ENCODE measurements at places on chromosomes 13 and 19.
A peak's percentile ranks its signal among the peaks of the same experiment; 100 is the strongest.

DNA sequence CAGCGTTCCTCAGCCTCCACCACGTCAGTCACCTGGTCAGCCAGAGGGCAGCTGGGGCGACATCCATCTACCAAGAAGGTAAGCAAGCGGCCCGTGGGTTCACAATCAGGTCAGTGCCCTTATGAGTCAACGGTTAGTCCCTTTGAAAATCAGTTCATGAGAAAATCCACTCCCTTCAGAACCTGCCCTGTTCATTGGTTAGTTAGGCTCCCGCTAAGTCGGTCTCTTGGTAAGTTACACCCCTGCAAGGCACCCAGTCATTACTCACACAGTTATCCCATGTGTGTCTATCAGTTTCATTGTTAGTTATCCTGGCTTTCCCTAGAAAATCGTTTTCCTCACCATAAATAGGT lies 564 bp downstream of the SIGLECL1 start:
- DNase-seq = no peak

- DNase-seq = no peak
Observed at GRCh38 chr13:98890186-98890585, 87.7 kb downstream of the DOCK9 start.

- no peak for DNase-seq
Observed at GRCh38 chr19:30966486-30966885, 382.8 kb downstream of the TSHZ3 start.

DNA sequence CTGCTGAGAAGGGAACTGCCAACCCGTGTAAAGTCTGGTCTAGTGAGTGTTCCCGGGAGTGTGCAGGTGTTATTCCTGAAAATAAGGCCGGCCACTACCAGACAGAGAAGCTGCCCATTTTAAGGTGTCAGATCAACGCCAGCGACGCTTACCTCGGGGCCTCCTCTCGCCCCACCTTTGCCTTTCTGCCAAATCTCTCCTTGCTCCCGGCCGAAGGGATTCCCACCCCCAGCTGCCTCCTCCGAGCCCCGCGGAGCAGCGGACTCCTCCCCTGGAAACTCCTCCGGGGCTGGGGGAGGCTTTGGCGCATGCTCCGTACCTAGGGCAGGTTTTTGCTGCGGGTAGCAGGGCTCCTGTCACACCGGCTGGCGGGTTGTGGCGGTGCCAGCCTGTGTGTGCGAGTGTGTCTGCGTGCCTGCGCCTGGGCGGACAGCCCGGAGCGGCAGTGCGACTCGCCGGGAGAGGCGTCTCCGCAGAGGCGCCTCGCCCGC lies at the start of gene HS6ST3:
HS6ST3 (plus strand) TSS at position 359 of the 491 bp plus-strand sequence.
- DNase-seq = no peak

DNA sequence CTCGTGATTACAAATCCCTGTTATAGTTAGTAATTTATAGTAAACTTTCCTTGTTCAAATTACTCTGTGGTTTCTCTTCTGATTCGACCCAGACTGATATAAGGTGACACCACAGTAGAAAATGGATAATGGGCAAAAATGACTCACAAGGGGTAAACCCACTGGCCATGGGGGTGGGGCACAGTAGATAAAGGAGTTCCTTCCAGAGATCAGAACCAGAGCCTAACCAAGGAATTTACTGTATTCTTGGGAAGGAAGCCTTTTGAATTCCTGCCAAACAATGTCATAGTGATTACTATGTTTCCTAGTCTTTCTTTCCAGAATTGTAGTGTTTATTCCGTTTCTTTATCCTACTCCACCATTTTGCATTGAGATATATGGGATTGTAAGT lies 21.9 kb downstream of the MIR17HG start:
- no peak for DNase-seq

DNA sequence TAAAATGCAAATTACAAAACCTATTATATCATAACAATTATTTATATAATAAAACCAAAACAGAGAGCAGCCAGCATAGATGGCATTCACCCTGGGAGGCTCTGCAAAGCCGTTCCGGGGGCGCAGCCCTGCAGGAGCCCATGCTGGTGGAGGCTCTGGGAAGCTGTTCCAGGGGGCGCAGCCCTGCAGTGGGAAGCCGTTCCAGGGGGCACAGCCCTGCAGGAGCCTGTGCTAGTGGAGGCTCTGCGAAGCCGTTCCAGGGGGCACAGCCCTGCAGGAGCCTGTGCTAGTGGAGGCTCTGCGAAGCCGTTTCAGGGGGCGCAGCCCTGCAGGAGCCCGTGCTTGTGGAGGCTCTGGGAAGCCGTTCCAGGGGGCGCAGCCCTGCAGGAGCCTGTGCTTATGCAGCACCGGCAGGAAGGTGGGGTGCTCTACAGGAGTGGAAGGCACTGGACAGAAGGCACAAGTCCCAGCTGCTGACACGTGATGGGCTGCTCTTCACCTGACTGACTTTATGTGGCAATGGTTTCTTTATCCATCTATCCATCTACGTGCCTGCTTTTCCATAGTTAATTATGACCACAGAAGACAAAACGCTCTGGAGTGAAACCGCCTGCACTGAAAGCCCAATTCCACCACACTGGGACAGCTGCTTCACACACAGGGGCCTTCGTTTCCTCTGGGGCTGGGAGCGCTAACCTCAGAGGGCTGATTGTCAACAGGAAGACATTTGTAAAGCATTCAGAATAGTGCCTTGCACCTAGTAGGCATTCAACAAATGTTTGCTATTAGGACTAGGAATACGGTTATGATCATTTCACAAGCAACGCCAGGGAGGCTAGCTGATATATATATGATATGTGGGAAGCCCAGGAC lies 23.7 kb downstream of the PCID2 start:
- no peak for DNase-seq

GRCh38 chr13:34634448-34634847 lies 307.6 kb upstream of the NBEA start:
- DNase-seq = no peak

GRCh38 chr19:41083516-41083915 lies 4.7 kb upstream of the CYP2A13 start:
- DNase-seq = no peak

DNA sequence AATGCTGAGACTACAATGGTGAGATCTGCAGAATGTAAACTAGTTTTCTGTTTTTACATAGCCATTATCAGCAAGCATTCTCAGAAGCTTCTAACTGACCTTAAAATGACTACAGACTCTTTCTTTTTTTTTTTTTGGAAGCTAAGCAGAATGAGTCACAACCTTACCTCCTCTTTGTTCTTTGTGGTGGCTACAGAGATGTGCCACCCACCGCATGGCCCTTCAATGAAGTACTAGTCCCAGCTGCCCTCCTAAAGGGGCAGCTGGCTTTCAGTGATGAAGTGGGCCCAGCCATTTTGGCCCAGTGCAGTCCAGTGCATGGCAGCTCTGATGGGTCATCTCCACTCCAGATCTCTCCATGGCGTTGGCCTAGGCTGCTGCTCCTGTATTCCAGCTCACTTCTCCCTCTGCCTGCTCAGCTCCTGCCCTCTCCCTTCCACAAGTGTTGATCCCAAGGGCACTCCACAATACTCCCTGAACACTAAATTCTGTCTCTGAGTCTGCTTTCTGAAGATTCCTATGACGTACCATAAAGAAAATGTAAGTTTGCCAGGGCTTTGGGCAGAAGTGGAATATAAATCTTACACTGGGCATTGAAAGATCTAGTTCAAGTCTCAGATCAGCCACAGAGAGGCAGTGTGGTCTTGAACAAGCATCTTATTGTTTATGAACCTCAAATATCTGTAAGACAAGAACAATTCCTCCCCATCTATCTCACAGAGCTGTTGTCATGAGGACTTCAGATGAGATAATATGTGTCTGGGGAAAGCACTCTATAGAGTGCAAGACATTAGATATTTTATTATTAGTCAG lies 85.6 kb downstream of the RXFP2 start:
- DNase-seq = no peak

DNA sequence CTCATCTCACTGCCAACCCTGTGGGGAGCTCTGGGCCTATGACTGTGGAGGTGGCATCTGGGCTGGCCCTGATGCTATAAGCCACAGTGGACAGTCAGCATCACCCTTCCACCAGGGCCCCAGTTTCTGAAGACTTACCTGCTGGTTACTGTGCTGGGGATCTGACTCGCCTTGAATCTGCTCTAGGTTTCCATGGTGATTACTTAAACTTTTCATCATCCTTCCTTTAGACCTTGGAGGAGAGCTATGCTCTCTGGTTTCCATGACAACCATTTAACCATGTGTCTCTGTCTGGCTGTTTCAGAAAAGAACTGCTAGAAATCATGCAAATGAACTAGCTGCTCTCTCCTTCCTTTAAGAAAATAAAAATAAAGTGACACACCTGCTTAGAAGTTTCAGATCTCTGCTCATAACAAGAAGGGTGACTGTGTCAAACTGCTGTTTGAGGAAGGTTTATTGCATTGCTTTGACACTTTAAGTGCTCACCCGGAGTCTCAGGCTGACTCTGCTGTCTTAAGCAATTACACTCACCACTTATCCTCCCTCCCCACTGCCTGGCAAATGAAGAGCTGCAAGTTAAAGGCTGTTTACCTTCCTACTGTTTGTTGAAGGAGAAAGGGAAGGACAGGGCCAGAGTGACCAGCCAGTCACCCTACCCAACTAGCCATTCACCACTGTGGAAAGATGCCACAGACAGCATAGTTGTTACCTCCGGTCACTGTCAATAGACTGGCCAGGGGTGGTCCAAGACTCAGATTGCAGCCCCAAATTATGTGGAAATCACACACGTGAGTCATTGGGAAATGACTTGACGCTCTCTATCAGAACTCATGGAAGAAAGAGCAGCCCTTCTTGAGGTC lies 87.6 kb downstream of the HSPH1 start:
- DNase-seq = peak; percentile 52

- DNase-seq = no peak
Observed at GRCh38 chr19:6472713-6473112, 8.6 kb downstream of the CRB3 start.

- DNase-seq = no peak
Observed at GRCh38 chr19:38665219-38665931, 17.9 kb downstream of the ACTN4 start.

DNA sequence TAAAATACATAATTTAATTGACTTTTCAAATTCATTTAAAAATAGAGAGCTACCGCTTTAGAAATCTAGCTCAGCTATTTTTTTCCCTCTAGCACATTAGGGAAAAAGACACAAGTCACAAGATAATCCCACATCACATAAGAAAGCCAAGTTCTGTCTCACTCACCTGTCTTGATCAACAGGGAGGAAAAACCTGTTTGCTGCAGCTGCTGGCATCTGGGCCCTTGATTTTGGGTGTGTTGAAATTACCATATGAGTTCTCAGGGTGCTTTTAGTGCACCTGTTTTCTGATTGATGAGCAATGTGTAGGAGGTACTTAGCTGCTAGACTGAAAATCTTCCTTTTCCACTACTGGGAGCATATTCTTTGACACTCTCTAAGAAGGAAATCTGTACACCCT lies 53.8 kb downstream of the ZDHHC20 start:
- no peak for DNase-seq

GRCh38 chr13:47036294-47037008 lies 139.6 kb upstream of the HTR2A start:
- peak; percentile 22 for DNase-seq

DNA sequence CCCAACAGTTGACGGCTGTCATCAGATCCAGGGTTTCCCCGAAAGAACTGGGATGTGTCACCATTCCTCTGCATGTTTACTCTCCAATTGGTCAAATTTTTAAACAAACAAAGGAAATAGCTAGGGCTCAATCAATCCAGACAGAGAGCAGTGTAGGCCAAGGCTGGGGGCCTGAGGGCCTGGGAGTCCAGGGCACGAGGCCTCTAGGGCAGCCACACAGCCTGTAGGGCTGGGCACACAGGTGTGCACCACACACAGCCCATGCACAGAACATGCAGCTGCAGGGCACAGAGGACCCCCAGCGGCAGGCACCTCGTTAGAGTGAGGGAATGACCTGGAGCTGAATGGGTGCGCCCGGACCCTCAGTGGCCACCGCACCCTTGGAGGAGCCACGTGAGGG lies 9.5 kb downstream of the MIER2 start:
- DNase-seq = no peak

GRCh38 chr19:56252699-56253422 lies 19.7 kb upstream of the EDDM13 start:
- DNase-seq = peak; percentile 23

DNA sequence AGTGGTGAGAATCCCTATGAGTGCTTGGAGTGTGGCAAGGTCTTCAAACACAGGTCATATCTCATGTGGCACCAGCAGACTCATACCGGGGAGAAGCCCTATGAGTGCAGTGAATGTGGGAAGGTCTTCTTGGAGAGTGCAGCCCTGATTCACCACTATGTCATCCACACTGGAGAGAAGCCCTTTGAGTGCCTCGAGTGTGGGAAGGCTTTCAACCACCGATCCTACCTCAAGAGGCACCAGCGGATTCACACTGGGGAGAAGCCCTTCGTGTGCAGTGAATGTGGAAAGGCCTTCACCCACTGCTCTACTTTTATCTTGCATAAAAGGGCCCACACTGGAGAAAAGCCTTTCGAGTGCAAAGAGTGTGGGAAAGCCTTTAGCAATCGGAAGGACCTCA lies 18.7 kb upstream of the AURKC start:
- no peak for DNase-seq

DNA sequence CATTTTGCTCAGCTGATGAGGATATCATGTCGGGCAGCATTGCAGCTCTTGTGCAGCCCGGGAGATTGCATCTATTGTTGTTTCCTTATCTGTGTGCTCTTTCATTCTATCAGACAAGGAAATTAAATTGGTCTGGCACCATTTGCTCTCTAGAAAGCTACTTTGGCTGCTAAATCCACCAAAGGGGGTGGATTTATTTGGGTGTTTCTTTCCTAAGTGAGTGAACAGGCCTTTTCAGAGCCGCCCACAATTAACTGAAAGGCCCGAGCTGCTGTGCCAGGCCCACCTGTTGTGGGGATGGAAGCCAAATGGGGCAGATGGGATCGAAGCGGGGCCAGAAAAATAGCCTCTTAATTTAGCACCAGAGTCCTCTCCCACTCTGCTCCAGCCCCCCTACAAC lies 99.4 kb downstream of the DNAJC15 start:
- DNase-seq = no peak

DNA sequence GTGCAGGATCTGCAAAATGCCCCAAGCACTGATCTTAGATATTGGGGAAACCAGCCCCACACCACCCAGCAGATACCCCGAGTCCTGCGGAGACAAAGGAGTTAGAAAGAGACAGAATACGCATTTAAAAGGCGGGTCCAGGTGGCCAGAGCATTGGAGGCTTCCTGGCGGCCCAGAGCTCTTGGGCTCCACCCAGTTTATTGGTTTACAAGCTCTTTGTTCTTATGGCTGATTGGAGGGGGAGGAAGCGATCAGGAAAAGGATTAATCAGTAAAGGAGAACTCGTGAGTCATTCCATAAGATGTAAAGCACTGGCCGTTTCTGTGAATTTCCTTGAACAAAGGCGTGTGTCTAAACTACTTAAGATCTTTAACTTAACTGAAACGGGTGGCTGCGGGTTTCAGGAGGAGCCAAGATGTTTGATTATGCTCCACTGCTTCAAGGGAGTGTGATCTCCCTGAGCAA lies 926 bp downstream of the ZNF587 start:
- no peak for DNase-seq

GRCh38 chr19:6586726-6587092 lies 4.2 kb downstream of the CD70 start:
- no peak for DNase-seq
